SW480 (cell line): ENCODE measurements at places on chromosomes 16 and 17.
A peak's percentile ranks its signal among the peaks of the same experiment; 100 is the strongest.

DNA sequence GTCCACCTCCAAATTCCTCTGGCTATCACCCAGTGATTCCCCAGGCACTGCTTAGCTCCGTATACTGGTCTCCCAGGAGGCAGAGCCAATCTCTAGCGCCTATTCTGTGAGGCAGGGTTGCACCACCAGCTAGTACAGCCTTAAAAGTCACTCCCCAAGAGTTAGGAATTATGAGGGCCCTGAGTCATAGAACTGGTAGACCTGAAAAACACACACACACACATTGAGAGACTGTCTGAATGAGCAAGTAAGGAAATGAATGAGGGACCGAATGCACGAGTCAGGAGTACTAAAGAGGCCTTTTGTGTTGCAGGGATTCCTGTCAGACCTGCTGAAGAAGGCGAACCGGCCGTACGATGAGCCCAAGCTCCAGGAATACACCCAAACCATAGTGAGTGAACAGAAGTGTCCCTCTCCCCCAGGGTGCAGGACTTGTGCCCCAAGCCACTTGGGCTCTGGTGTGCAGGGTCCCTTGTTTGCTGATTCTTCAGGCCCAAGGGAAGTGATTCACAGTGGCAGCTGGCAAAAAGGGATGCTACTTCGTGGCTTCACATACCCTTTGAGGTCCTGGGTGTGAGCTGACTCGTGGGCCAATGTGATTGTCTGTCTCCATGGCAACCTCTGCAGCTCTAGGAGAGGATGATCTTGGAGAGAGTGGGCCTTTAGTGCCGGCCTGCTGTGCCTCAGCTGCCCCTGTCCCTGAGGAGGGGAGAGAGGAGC lies 24.7 kb downstream of the CALB2 start:
- peak; percentile 32 for DNase-seq

DNA sequence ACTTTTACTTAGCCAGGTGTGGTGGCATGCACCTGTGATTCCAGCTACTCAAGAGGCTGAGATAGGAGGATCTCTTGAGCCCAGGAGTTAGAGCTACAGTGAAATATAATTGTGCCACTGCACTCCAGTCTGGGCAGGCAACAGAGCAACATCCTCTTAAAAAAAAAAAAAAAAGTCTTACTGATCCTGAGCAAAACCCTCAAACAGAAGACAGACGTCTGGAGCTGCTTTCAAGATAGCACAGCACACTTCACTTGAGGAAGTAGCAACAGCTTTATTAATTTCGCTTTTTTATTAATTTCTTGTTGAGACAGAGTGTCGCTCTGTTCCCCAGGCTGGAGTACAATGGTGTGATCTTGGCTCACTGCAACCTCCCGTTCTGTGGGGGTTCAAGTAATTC lies 10.2 kb upstream of the GGA2 start:
- no peak for DNase-seq

DNA sequence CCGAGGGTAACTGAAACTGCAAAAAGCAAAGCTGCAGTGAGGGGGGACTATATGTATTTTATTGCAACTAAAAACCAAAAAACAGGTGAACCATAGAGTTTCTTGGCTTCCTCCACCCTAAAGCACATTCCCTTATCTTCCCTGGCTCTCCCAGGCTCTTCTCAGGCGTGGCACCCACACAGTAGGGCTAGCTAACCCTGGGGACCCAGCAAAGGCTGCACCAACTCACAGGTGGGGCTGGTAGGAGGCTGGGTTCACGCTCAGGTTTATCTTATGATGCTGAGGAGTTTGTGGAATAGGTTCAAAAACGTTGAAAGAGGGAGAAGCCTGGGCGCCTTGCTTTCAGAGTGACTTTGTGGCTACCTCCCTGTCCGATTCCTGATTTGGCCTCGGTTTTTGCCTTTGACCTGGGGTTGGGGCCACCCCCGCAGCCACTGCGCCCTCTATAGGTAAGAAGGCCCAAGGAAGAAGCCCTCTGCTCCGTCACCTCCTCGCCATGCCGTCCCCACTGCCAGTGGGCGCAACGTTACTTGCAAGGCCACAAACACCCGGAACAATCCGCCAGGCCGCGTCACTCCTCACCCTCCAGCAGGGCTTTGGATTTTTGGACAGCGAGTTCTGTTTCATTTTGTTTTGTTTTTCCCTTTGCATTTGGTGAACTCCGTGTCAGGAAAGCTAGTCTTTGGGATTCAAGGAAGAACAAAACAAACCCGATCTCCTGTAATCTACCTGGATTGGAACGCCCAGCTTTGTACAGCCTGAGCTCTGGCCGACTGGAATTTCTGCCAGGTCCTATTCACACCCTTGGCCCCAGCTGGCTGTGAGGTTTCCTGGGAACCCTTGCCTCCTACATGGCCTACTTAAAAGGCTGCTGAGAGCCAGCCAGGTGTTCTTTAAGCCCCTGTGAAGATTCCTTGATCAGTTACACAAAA lies 60.8 kb downstream of the TBC1D16 start:
- no peak for DNase-seq

DNA sequence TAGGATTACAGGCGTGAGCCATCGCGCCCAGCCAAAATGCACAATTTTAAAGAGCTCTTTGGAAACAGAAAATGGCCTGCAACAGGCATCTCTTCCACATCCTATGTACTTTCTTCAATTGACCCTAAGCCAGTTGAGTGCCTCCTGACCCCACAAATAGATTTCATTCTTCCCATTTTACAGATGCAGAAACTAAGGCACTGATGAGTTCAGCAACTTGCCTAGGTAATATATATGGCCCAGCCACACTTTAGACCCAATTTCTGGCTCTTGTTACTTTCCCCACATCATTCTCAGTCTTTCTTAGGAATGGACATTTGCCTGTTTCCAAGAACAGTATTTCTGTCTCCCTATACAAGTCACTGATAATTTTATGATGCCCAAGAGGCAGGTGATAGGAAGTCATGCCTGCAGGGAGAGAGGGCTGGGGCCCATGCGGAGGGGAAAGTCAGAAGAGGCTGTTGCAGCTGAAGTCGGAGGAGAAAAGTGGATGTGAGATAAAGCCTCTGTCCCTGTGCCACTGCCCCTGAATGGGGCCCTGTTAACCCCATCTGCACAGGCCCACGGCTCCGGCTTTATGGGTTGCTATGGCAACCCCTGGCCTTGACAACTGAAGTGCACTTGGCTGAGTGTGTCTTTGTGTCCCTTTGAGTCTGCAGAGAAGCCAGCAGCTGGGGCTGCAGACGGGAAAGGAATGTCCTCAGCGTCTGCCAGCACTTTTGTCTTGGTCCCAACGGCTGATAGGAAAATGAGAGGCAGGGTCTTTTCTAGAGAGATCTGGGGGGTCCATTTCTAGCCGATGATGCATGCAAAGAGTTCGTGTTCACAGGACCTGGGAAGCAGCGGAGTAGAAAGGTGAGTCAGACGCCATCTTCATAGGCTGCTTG lies 45.9 kb downstream of the ABAT start:
- no peak for DNase-seq

GRCh38 chr16:69941251-69942098 lies 9.7 kb upstream of the CLEC18A start:
- DNase-seq, result no peak

DNA sequence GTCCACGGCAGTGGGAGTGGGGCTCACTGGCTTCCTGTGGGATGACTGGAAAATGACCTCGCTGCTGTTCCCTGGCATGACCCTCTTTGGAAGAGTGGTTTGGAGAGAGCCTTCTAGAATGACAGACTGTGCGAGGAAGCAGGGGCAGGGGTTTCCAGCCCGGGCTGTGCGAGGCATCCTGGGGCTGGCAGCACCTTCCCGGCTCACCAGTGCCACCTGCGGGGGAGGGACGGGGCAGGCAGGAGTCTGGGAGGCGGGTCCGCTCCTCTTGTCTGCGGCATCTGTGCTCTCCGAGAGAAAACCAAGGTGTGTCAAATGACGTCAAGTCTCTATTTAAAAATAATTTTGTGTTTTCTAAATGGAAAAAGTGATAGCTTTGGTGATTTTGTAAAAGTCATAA lies 7.8 kb upstream of the RNF213 start:
- DNase-seq, result peak; percentile 70

GRCh38 chr16:48487287-48487686 lies 102.1 kb upstream of the SIAH1 start:
- no peak for DNase-seq

- DNase-seq, result no peak
Observed at GRCh38 chr17:19739241-19740201, 8.6 kb downstream of the ALDH3A1 start.

DNA sequence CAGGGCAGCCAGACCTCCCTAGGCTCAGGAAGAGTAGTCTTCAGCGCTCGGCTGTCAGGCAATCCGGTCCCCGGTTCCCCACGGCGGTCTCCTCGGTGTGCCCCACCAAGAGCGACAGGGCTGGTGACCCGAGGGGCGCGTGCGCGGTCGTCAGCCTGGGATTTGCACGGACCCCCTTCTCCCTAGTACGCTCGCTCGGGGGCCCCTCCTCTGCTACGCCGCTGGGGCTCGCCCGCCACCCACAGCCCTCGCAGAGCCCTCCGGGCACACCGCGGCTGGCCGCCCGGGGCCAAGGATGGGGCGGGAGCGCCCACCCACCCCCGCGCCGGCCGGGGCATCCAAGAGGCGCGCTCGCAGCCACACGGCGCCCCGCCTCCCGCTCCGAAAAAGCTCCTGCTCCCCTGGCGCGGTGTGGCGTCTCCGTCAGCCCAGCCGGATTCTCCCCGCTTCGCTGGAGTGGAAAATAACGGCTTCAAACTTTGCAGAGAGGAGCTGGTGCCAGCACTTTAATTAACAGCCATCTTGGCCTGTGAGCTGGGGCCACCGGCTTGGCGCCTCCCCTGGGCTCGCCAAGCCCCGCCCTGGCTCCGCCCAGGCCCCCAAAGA lies 2.1 kb upstream of the C1QL1 start:
- DNase-seq, result no peak

- no peak for DNase-seq
Observed at GRCh38 chr17:14590459-14591250, 289.8 kb downstream of the HS3ST3B1 start.

DNA sequence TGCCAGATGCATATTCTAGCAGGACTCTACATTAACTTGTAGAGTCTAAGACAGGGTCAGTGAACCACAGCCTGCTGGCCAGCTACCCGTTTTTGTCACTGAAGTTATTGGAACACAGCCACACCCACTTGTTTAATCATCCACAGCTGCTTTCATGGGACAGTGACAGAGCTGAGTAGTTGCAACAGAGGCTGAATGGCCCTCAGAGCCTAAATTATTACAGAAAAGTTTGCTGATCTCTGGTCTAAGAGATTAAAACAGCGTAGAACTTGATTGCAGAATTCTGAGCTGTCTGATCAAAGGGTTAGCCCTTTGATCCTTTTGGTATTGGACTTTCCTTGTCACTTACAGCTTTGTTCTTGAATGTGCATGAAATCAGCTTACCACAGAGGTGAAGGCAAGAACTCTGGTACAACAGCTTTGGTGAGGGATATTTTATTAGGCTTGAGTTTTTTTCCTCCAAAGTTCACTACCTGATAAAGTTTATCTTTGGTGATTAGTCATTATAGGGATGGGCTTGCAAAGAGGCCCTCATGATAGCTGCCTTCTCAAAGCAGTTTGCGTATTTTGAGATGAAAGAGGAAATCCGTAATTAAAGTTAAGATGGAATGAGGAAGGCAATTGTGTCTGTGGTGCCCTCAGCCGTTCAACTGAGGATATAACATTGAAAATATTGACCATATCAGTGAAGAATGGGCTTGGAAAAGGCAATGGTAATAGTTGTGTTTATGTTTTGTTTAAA lies 23.6 kb downstream of the ALDH3A2 start:
- DNase-seq, result peak; percentile 39

GRCh38 chr17:75181608-75182318 lies 996 bp downstream of the SUMO2 start:
- peak; percentile 22 for DNase-seq

DNA sequence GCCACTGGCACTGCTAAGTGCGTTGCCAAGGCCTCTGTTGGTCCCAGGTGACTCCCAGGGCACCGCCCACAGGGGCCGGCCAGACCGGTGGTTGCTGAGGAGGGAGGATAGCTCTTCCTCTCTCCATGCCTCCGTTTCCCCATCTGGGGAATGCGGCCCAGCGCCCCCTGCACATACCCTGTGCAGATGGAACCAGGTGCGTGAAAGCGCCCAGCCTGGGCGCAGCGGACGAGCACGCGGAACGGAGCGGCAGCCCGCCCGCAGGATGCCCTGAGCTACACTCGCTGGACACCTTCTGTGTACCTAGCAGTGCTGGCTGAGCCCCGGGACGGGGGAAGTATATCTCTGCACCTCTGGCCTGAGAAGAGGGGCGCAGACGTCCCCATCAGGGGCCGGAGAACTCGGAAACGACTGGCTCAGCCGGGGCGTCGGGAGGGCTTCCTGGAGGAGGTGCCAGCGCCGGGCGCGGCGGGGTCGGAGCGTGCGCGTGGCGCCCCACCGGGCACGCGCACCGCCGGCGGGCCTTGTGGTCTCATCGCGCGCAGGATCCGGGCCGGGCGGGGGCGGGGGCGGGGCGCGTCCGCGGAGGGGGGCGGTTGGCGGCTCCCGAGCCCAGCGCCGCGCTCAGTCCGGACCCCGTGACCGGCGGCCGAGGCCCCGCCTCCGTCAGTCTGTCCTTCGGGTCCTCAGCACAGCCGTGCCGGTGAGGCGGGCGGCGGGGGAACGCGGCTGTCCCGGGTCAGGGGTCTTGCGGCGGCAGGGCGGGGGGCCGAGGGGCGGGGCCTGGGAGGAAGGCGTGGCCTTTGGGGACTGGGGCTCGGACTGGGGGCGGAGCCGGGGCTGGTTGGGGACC lies at the start of the genes CCDC78 and HAGHL:
CCDC78 (minus strand) TSS at position 6 of the 853 bp plus-strand sequence. CDS start 76 bp downstream, outside the sequence.
HAGHL (plus strand) TSS at position 669 of the 853 bp plus-strand sequence. CDS start 404 bp downstream, outside the sequence.
- DNase-seq, result no peak

- peak; percentile 10 for DNase-seq
Observed at GRCh38 chr16:22386976-22387375, 12.6 kb upstream of the CDR2 start.

DNA sequence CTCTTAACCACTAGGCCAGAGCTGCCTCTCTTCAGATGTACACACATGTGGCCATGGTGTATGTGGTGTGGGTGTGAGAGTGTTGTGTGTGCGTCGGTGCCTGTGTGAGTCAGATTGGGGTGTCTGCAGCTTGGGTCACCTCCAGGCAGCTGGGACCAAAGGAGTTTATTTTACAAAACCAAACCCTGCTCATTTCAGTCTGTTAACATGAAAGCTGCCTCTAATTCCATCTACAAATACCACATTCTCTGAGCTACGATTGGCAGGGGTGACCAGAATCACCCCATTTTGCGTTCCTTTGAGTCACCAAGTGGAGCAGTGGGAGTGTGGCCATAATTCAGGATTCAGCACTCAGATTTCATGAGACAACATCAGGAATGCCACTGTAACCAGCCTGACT lies 105.3 kb downstream of the IRX5 start:
- peak; percentile 10 for DNase-seq
